ENCODE measurements at places on chromosomes 12 and 14.

GRCh38 chr14:34770901-34771300 is 56.5 kb upstream of the CFL2 start:
- no peak for DNase-seq

- peak; percentile 78 for DNase-seq
Observed at GRCh38 chr14:102655137-102655536, 62.7 kb downstream of the RCOR1 start.

DNA sequence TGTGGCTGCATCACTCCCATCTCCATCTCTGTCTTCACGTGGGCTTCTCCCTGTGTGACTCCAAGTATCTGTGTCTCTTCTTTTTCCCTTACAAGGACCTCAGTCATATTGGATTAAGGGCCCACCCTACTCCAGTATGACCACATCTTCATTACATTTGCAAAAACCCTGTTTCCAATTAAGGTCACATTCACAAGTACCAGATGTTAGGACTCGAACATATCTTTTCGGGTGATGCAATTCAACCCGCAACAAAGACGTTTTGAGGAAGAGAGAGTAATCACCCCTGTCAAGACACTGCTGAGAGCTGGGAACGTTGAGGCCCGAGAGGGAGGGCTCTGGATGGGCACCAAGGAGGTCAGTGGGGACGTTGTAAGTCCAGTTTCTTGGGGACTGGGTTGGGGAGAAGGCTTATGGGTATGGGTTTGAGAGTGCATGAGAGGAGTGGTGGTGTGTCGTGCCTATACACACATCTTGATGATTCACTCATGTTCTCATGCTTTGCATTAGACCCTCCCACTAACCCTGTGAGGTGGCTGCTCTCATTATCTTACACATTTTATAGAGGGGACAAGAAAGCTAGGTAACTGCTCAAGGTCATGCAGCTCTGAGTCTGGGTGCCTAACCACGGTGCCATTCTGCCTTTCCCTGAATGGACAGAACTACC is 12.1 kb upstream of the IFI27 start:
- no peak for DNase-seq

DNA sequence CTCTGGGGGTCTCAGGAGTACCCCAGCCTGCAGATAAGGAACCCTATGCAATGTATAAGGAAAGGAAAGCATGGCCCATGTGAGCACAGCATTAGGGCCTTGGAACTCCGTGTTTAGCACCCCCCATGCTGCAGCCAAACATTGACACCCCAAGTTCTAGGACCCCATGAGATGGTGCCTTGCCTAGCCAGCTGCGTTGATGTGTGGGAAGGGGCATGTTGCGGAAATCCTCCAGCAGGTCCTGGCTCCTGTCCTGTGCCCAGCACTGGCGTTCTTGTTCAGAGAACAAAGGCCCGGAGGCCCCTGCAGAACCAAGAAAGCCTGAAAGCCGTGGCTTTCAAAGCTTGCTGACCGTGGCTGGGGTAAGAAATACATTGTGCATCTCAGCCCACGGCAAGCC is 99.4 kb upstream of the DIO3 start:
- no peak for DNase-seq

- DNase-seq = no peak
Observed at GRCh38 chr14:94926176-94926575, 156.3 kb upstream of the GSC start.

DNA sequence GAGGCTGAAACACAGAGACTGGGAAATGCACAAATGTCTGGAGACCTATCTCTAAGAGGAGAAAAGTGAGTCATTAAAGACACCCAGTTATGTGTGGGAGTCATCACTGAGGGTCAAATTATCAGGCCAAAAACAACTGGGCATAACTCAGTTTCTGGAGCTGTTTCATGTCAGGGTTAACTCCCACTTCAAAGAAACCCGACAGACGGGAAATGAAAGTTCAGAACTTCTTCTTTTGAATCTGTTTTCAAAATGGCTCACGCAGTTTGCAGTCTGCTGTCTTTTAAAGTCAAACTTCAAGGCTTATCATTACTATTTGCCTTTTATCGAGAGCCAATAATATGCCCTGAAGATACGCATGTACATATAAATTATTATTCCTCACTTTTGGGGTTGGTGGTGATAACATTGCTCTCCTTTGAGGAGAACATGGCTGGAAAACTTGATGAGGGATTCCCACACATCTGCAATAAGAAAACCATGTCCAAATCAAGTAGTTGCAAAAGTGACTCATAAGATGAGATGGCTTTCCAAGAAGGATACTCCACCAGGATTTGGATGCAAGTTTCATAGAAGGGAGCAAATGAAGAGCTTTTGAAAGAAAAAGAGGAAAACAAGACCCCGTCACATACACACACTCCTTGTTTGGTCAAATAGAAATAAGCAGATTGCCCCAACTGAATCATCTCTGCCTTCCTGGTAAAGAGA is 341.4 kb downstream of the ADAMTS20 start:
- DNase-seq = no peak

- DNase-seq = peak; percentile 57
Observed at GRCh38 chr12:29088611-29089219, 60.4 kb upstream of the FAR2 start.

DNA sequence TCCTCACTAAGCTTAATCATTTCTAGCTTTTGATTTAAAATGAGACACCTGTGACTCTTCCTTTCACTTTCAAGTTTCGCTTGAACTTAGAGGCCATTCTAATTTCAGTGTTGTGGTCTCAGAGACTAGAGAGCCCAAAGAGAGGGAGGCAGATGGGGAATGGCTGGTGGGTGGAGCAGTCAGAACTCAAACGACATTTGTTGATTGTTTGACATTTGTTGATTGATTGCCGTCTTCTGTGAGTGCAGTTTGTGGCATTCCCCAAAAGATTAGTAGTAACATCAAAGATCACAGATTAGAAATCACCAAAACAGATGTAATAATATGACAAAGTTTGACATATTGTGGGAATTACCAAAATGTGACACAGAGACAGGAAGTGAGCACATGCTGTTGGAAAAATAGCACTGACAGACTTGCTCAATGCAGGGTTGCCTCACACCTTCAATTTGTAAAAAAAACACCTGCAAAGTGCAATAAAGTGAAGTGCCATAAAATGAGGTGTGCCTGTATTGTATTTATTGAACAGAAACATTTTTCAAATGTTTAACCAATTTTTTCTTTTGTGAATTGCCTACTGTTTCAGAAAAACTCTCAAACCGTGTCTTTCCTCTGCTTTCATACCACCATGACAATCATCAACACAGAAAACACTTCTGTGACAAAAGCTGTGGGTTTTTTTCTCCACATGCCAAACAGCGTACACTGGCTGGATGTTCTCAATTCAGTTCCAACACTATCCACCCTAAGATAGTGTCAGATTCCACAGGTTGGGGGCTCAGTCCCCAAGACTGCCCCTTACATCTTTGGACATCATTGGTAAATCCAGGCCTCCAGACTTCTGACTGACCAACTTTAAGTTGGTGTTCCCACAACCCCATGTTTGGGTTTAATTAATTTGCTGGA is 376.3 kb upstream of the RGS6 start:
- DNase-seq = no peak

DNA sequence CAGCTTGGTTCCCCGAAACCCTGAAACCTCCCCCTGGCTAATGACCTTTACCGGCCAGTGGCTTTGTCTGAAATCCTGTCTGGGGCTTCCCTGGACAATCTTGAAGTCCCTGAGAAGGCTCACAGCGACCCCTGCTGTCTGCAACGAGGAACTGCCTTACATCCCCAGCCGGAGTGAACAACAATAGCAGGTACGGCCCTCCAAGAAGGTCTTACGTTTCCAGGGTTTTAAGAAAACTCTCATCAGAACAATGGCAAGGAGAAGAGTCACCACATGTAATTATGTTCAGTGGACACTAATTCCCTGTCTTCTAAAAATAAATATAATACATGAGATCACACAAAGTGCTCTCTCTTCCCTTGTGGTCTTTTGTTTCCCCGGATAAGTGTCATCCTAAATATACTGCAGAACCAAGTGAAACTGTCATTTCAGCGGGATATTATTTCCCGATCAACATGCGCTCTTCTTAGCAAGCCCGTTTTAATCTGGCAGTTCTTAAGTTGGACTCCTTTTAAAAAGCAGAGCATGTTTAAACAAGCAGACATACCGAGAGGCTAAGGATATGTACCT is 53.3 kb downstream of the RBM19 start:
- peak; percentile 73 for DNase-seq

- DNase-seq = no peak
Observed at GRCh38 chr12:115336506-115336905, 652.5 kb upstream of the TBX3 start.

DNA sequence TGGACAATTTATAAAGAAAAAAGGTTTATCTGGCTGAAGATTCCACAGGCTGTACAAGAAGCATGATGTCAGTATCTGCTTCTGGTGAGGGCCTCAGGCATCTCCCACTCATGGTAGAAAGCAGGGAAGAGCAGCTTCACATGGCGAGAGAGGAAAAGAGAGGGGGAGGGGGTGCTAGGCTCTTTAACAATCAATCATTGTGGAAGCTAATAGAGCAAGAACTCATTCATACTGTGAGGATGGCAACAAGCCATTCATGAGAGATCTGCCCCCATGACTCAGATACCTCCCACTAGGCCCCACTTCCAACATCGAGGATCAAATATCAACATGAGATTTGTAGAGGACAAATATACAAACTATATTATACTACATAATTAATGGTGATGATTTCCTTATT is 361.9 kb upstream of the FAR2 start:
- no peak for DNase-seq

DNA sequence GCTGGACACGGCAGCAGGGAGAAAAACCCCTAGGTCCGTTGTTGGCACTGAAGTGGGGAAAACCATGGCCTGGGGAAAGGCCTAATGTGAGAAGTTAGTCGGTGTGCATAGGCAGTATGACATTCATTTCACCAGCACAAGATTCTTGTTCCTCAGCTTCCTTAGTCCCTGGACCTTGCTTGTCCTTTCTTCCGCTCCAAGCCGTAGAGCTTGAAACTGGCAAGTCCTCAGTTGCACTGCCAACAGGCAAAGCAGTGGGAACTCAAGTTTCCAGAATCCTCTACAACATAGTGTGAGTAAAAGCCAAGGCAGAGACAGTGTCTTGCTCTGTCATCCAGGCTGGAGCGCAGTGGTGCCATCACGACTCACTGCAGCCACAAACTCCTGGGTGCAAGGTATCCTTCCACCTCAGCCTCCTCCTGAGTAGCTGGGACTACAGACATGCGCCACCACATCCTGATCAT is 138.5 kb upstream of the AMIGO2 start:
- no peak for DNase-seq

- no peak for DNase-seq
Observed at GRCh38 chr12:100216337-100216736, 15.7 kb downstream of the ACTR6 start.

- no peak for DNase-seq
Observed at GRCh38 chr12:64390275-64390851, at the start of gene C12orf56. TSS of gene C12orf56 (minus strand) at chr12:64390758. CDS start at chr12:64390565, 193 bp downstream.

DNA sequence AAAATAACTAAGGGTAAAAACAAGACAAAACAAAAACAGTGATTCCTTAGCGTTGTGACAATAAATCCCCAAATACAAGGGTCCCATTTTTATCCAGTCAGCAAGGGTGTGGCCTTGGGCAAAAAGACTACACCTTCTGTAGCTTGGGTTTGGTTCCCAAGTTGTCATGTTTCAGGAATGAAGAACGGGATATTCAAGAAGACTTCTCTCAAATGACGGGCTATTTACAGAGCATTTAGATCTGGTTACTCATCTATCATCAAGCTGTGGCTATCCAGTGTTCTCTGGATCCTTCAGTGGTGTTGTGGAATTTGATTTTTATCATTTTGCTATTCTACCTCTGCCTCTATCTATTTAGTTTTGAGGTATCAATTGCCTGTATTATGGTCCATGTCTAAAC is 219.7 kb downstream of the SLC25A21 start:
- DNase-seq = no peak

GRCh38 chr12:68832504-68832867 is 24.5 kb downstream of the MDM2 start:
- DNase-seq = no peak

DNA sequence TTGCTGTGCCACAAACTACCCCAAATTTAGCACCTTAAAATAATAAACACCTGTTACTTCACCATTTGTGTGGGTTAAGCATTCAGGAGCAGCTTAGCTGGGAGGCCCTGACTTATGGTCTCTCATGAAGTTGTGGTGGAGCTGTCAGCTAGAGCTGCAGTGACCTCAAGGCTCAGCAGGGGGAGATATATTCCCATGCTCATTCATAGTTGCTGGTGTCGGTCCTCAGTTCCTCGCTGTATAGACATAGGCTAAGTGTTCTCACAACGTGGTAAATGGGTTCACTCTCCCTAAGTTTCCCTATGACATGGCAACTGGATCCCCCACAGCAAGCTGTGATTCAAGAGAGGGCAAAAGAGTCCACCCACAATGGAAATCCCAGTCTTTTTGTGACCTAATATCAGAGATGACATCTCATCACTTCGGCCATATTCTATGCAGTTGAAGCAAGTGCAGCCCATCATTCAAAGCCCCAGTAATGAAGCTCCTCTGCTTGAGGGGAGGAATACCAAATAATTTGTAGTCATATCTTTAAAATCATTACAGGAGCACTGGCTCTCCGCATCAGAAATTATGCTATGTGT is 41.1 kb downstream of the PRB3 start:
- DNase-seq = peak; percentile 61

GRCh38 chr12:29762637-29763300 is 21.0 kb downstream of the TMTC1 start:
- DNase-seq = no peak

DNA sequence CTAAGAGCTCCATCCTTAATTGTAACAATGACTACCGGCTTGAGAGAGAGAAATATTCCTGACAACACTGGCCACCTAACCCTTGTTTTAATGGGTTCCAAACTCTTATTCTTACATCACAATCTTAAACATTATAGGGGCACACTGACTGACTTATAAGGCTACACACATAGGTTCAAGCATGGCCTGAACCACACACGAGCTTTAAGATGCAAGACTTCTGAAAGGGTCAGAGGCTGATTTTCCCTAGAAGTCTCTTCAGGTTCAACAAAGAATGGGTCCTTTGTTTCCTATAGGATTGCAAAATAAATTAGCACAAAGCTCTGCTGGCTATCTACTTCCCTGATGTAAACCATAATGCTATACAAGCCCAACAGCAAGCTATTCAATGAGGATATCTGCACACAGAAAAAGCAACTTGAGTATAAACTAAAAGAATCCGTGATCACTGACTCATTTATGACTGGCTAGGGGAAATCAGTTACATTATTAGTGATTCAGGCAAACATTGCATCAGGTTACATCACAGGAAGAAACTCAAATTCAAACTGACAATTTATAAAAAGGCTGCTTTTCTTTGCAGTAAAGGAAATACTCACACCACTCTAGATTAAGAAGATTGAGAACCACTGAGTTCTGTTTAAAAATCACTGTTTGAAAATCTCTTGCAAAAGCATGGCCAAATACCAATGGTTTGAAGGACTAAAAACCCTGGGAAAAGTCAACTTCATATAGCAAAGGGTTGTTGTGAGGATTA is 8.5 kb downstream of the BTG1 start:
- peak; percentile 79 for DNase-seq

All from kidney capillary endothelial cell (primary cell).